ENCODE measurements at places on chromosomes 2 and 18.
A peak's percentile ranks its signal among the peaks of the same experiment; 100 is the strongest.

- DNase-seq = no peak
Measured at GRCh38 chr2:210844016-210844415, 287.6 kb downstream of the CPS1 start.

- DNase-seq = no peak
Measured at GRCh38 chr2:156464106-156464505, 27.9 kb downstream of the GPD2 start.

DNA sequence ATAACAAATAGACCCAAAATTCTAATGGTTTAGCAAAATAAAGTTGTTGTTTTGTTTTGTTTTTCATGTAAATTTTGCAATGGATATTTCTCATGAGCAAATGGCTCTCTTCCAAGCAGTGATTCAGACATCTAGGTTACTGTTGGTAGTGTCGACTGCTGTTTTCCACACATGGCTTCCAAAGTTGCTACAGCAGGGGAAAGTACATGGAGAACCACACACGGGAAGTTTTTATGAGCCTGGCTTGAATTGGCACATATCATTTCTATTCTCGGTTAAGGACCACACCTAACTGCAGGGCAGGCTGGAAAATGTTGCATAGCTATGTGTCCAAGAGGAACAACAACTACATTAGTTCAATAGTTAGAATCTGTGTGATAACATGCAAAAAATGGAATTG lies 262.1 kb downstream of the GALNT13 start:
- no peak for DNase-seq

GRCh38 chr2:174605687-174606086 lies 8.1 kb upstream of the WIPF1 start:
- no peak for DNase-seq

- DNase-seq = no peak
Measured at GRCh38 chr2:224729435-224729834, 13.3 kb upstream of the CCDC195 start.

DNA sequence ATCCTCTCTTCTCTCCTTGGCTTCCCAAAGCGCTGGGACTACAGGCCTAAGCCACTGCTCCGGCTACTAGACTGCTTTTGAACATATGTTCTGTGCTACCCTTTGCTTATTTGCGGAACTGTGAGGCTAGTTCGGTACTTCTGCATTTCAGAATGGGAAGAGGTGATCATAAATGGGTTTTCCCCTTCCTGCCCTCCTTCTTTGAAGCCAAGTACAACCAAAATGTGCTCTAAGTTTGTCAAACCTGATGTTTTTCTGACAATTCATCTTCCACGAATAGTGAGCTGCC lies 1.7 kb upstream of the ESCO1 start:
- no peak for DNase-seq

DNA sequence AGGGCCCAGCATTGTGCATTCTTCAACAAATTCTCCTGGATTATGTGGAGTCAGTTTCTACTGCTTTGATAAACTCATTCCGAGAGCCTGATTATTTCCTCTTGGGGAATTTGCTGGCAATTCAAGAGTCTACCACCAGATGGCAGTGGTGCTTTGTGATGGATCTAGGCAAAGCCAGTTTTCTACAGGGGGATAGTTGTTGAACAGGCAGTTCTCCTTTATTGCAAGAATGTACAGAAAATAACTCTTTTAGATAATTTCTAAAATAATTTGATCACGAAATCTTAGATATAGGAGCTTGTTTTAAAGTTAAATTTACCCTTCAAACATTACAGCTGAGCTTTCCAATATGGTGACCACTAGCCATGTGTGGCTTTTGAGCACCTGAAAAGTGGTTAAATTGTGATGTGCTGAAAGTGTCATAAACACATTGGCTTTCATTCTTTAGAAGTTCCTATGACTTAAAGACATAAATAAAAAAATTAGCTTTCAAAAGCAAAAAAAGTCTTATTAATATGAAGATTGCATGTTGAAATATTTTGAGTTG lies 66.7 kb upstream of the HAAO start:
- DNase-seq = peak; percentile 5
